ENCODE measurements at places on chromosomes 2 and 18. TPM values are rescaled to one million over a fixed set of nuclear protein-coding genes. Genes with fewer than 3 reads are reported as not detected.

The AMER3 gene
- 0.18 TPM for polyA plus RNA-seq

GRCh38 chr18:47253101-47253654, 1.7 kb upstream of the SKOR2 start:
- no peak for DNase-seq

GRCh38 chr2:109218087-109218791, 89.2 kb downstream of the SH3RF3 start:
- no peak for DNase-seq

DNA sequence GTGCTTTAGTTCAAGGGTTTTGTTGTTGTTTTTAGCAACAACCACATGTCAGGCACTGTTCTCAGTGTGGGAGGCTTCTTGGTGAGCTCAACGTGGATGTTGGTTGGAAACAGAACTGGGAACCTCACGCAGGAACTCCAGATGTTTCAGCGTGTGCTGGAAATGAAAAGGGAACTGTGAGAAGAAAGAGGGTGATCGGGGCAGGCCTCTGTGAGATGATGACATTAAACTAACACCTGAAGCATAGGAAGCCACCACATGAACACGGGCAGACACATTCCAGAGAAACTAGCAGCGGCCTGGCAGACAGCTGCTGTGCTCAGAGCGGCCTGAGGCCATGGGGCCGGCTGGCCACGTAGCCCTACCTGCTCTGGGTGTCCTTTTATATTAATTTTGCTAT, 66.4 kb downstream of the COA5 start:
- DNase-seq: no peak

DNA sequence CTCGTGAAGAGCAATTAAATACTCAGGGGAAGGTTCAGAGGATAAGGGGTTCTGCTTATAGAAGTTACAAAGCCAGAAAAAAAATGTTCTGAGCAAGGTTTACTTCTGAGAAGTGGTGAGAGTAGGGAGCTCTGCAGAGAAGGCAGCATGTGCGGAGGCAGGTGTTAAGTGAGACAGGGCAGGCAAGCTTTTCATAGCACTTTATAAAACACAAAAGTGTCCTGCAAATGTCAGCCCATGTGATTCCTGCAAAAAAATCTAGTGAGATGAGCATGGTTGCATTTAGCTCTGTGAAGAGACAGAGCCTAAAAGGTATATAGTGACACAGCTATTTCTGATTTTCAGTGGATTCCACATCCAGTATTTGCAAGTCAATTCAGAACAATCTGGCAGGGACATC, 223.8 kb upstream of the SYT4 start:
- no peak for DNase-seq
